ENCODE measurements at places on chromosomes 13 and 19.

GRCh38 chr19:1253514-1254080 lies 5.2 kb downstream of the MIDN start:
- DNase-seq, result no peak

DNA sequence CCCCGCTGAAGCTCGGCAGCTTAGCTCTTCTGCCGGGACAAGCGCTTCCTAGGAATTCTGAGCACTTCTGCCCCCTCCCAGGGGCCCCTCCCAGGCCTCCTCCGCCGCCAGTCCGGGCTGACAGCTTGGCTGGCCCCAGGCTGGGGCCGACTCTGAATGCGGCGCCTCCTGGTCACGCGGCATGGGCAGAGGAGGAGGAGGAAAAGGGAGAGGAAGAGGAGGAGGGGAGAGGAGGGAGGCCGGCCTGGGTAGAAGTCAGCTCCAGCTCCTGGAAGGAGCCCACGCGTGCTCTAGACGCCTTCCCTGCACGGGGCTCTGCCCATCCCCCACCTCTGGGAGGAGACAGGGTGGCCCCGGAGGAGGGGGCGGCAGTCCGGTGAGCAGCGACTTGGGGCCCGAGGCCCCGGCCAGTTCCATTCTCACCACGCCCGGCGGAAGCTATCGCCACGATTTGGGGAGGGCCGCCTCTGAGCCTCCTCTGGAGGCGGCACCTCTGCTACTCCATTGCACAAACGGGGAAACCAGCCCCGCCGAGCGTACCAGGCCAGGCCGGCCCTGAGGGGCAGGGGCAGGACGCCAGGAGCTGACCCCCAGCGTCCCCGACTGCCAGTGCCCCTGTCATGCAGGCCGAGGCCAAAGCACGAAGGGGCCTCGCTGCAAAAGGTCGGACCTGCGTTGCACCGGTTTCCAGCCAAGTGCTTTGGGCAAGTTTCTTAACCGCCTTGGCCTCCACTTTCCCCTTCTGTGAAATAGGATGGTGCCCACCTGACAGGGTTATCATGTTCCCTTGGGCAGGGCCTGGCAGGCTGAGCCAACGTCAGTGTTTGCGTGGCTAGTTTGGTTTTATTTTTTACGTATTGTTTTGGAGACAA lies 31.6 kb downstream of the CCNE1 start:
- no peak for DNase-seq

- no peak for DNase-seq
Observed at GRCh38 chr13:112733661-112734379, 44.0 kb downstream of the ATP11A start.

DNA sequence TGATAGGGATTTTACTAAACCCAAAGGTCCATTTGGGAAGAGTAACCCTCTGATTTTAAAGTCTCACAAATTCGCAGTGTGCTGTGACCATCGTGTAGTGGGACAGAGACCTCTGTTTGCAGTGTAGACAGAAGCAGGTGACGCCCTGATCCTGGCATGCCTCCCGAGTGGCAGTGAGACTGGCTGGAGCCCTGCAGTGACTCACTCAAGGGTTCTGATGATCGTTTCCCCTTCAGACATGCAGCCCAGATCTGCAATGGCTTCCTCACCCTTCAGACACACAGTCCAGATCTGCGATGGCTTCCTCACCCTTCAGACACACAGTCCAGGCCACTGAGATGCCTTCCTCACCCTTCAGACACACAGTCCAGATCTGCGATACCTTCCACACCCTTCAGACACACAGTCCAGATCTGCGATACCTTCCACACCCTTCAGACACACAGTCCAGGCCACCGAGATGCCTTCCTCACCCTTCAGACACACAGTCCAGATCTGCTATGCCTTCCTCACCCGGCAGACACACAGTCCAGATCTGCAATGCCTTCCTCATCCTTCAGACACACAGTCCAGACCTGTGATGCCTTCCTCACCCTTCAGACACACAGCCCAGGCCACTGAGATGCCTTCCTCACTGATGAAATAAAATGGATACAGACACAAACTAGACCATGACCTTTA lies 125.2 kb downstream of the ATP11A start:
- no peak for DNase-seq

DNA sequence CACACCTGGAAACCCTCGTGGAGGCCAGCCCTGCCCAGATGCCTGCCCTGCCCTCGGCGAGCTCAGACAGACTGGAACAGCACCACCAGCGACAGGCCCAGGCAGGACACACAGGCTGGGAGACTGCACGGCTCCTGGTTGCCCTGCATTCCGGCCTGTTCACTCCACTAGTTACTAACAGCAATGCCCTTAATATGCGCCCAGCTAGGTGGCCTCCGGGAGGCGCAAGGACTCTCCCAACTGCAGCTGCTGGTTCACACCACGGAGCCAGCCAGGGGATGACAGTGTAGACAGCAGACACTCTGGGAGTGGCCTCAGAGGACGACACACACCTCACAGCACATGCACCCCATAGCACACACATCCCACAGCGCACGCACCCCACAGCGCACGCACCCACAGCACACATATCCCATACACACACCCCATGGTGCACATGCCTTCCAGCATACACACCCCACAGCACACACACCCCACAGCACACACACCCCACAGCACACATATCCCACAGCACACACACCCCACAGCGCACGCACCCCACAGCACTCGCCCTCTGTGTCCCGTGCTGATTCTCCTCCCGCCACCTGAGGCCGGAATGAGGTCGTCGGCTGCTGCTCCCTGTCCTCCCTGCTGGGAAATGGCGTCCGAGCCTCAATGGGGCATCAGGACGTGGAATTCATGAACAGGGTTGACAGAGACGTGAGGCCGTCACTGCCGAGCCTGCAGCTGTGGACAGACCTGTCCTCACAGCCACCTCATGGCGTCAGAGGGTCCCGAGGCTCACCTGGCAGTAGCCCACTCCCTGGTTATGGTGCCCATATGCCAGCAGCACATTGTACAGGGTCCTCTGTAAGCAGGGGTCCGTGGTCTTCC lies 13.6 kb downstream of the GRTP1 start:
- DNase-seq, result no peak

DNA sequence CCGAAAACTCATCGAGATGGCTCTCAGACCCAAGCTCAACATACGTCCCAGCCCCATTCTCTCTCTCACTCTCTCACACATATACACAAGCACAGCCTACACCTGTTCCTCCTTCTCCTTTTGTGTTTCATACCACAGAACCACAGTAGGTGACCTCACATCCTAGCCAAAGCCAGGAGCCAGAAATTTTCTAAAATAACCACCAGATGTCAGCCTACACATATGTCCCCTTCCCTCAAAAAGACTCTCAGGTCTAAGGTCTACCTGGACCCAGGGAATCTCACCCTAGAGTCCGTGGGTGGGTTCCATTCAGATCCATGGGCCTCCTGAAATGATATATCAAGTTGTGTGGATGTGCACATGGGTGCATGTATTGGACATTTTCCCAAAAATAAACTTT lies 104.2 kb upstream of the IPO5 start:
- no peak for DNase-seq

DNA sequence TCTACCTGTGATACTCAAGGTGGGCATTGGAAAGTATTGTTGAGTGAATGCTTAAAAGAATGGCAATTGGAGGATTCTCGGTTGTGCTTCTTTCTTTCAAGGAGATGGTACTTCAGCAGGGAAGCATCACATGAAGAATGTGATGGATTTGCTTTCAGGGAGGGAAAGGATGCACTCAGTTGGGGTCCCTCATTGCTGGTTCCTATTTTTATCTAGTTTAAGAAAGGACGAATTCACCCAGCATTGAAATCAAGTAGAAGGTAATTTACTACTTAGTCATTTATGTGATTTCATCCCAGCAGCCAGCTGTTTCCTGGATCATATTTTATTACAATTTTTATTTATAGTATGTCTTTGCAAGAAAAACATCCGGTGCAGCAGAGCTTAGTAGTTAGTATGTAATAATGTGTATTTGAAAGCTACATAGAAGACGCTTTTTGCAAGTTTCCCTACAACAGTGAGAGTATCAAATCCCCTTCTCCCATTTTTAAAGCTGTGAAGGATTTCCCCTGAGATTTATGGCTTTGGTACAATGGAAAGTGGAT lies 417.9 kb downstream of the GPC5 start:
- no peak for DNase-seq

DNA sequence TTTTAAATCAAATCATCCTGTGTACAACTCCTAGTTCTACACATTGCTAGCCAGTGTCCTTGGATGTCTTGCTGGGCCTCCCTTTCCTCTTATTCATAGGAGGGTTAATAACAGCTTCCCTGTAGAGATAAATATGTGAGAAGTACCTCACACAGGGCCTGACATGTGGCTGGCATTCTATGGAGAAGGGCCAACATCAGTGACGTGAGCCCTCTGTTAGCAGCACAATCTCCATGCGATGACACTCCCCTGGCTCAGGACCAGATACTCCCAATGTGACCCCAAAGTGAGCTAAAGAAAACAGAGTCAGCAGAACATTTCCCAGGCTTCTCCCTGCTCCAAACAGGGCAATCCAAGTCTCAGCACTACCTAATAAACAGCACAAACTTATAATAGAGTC lies 818.4 kb downstream of the DIAPH3 start:
- DNase-seq, result no peak

DNA sequence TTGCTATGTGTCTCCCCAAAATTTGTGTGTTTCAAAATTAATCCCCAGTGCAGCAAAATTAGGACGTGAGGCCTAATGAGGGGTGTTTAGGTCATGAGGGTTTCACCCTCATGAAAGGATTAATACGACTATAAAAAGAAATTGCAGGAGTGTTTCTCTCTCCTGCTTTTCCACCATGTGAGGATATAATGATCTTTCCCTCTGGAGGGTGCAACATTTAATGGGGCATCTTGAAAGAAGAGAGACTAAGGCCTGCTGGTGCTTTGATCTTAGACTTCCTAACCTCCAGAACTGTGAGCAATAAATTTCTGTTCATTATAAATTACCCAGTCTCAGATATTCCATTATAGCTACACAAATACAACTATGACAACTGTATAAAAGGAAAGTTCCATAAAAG lies 183.2 kb downstream of the MYO16 start:
- DNase-seq, result no peak

- no peak for DNase-seq
Observed at GRCh38 chr13:80011448-80012212, 329.3 kb downstream of the SPRY2 start.

Data from activated T-cell treated with anti-CD3 and anti-CD28 coated beads for 48 hours (primary cell).